ENCODE measurements at places on chromosomes 5 and 9. TPM values are rescaled to one million over a fixed set of nuclear protein-coding genes. Genes with fewer than 3 reads are reported as not detected.
A peak's percentile ranks its signal among the peaks of the same experiment; 100 is the strongest.

DNA sequence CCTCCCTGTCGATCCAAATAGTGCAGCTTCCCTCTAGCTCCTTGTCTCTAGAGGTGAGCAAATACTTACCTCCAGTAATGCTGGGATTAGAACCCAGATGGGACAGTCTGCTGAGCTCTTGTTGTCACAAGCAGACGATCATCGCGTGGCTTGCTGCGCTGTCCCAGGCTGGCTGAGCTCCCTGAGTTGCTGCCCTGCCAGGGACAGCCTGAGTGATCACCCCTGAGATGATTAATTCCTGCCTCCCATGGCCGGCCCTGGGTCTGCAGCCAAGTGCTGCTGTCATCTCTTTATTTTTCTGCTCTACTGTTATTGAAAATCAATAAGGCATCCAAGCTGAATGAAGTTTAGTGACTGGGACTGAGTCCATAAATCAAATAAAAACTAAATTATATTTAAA, 94.0 kb upstream of the ALDH1B1 start:
- no peaks in the 10 kb centered on the region for H3K27me3 ChIP-seq
- H3K4me1 ChIP-seq, result no peaks in the 10 kb centered on the region
- H3K36me3 ChIP-seq, result no peaks in the 10 kb centered on the region
- DNase-seq, result no peak
- no peak overlapping the region for H3K27ac ChIP-seq

DNA sequence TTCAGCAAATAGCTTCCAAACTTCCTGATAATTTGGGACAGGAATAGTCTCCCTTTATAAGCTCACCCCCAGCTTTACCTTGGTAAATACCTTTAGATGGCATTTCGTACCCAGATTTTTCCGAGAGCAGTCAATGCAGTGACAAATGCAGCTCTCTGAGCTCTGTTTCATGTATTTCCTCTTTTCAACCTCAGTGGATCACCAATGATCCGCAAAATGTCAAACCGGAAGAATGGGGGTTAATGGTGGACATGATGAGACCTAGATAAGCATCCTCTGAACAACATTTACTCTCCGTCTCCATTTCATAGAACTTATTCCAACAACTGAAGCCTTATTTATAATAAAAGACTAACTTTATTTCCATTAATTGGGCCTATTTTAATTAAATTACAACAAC, 227.3 kb downstream of the MCTP1 start:
- no peaks in the 10 kb centered on the region for H3K36me3 ChIP-seq
- no peaks in the 10 kb centered on the region for H3K27me3 ChIP-seq
- no peak overlapping the region for H3K4me3 ChIP-seq
- no peak for DNase-seq

DNA sequence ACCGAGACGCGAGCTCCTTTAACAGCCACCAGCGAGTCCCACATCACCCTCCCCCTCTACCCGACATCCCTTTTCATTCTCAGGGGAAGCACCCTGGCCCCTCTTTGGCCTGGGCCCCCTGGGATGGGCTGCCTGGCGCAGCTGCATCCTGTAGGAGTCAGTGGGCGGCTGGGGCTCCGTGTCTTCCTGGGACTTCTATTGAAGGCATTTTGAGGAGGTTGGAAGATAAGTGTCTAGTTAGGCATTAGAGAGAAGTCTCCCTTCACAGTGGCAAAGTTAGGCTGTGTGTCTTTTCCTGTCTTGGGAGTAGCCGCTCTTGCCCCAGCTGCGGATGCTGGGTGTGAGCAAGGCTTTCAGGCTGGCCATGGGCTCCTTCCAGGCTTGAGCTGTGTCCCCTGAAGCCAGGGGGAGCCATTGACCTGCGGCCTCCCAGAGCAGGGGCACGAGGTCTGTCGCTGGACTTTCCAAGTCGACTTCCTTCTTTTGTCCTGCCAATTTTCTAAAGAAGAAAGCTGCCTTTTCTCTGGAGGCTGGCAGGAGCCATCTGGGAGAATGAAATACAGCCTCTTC, 18.6 kb upstream of the NKD2 start:
- no peak for DNase-seq
- H3K27ac ChIP-seq, result no peak overlapping the region
- H3K27me3 ChIP-seq, result no peaks in the 10 kb centered on the region
- no peak overlapping the region for H3K4me3 ChIP-seq
- no peaks in the 10 kb centered on the region for H3K36me3 ChIP-seq
- H3K4me1 ChIP-seq, result no peaks in the 10 kb centered on the region

DNA sequence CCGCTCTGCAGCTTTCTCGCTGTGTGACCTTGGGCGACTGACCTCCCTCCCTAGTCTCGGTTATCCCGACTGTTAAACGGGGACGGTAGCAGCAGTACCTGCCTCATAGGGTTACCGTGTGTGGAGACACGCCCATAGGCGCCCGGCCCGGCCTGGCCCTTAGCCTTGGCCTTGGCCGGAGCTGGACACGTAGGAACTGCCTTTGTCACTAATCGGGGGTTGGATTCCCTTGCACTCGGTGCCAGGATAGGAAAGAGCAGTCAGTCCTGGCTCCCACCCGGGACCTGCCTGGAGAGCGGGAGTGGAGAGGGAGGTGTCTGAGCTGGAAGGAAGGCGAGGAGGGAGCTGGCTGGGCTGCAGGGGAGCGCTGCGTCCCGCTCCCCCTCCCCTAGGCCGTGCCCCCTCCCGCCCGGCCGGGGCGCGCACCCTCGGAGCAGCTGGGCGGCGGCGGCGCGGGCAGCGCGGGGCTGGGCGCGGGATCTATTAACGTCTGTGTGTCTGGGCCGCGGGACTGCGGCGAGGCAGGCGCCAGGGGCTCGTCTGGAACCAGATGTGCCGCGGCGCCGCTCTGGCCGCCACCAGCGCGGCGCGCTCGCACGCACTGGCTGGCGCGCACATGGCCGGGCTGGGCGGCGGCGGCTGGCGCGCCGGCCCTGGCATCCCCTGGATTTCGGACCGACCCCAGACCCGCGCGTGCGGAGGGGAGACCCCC, 31.7 kb downstream of the PRRX2 start:
- DNase-seq, result no peak
- H3K4me3 ChIP-seq, result peak overlapping the region; percentile 25
- H3K4me1 ChIP-seq, result no peaks in the 10 kb centered on the region
- H3K27me3 ChIP-seq, result no peaks in the 10 kb centered on the region

GRCh38 chr5:34574936-34575467, 81.1 kb upstream of the RAI14 start:
- no peaks in the 10 kb centered on the region for H3K27me3 ChIP-seq
- H3K36me3 ChIP-seq, result no peaks in the 10 kb centered on the region
- no peak for DNase-seq
- H3K4me1 ChIP-seq, result no peaks in the 10 kb centered on the region
- H3K27ac ChIP-seq, result no peak overlapping the region
- H3K4me3 ChIP-seq, result no peak overlapping the region

DNA sequence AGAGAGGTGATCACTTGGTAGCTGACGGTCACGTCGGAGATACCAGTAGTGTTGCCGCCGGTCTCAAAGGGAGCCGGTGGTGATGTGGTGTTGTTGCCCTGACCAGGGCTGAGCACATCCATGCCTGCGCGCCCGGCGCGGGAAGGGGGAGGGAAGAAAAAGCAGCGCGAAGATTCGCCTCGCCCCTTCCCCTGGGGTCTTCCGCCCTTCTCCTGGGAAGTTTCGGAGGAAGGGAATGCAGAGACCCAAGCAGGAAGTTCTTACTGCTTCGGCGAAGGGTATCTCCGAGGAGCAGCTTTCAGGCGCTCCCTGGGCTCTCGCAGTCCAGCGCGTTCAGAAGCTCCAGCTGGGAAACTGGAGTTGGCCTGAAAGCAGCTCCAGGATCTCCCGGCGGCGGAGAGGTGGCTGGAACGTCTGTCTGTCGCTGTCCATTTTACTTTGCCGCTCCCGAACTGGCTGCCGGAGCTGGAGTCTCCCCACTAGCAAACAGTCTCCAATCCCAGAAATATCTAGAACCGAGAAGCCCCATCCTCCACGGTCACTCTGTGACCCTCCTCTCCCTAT, 565 bp downstream of the HTR1A start:
- DNase-seq, result no peak
- H3K4me3 ChIP-seq, result no peak overlapping the region
- peaks cover 22% of the 10 kb centered on the region for H3K27me3 ChIP-seq
- H3K27ac ChIP-seq, result no peak overlapping the region
- H3K36me3 ChIP-seq, result no peaks in the 10 kb centered on the region

DNA sequence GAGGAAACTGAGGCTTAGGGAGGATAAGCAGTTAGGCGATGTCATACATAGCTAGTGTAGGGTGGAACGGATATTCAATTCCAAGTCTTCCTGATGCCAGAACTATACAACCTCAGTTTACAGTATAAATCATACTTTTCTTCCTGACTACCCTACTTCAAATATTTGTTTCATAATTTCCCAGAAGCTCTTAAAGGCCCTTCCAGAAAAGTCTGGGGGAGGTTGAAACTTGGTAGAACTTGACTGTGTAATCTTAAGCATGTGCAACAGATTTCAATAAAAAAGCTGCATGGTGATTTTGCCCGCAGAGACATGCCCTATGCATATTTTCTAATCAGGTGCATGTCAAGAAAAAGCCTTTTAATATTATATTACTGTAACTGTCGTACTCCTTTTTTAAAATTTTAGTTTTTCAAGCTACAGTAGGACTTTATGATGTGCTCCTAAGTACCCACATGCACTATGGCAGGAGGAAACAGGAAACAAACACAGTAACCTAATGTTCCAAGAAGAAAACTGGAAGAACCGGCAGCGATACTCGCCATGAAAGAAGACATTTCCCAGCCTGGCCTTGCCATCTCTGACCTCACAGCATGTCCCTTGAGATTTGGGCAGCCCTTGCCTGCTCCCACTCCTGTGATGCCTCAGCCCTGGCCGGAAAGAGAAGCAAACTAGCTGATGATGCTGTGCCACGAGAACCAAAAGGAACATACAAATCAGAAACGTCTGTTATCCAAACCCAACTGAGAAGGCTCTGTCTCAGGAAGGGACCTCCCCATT, 266.0 kb downstream of the EFNA5 start:
- no peaks in the 10 kb centered on the region for H3K4me1 ChIP-seq
- H3K4me3 ChIP-seq, result no peak overlapping the region
- no peaks in the 10 kb centered on the region for H3K27me3 ChIP-seq

DNA sequence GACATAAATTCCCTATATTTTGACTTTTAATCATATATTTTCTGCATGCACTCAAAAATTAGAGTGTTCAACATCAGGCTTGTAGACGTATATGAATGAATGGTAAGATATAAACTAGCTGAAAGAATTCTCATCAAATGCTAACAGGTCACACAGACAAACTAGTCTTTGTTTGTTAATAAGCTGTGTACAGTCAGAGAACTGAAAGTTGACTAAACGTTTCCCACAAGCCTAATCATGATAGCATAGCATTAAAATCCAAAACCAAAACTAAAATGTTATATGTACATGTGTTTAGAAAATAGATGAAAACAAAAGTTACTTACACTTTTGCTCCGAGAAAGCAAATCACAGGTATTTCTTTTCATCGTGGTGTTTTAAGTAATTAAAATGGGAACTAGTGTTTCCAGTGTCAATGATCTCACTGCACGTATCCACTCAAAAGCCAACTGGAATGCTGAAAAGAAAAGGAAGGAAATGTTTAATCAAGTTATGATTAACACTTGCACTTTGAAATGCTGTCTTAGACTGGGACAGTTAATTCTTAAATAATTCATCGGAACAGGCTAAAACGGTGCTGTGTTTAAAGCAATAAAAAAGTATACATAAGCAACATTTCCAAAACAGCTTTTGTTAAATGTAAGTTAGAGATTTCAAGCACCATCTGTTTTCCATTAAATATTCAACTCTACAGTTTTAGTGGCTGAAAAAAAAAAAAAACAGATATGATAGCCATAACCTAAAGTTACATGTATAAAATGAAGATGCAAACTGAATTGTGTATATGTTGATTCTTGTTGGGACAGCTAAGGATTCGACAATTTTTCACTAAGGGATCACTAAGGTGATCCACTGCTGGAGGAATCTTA, 291.9 kb upstream of the PDE4D start:
- H3K4me3 ChIP-seq, result no peak overlapping the region
- DNase-seq, result no peak
- H3K27ac ChIP-seq, result no peak overlapping the region
- no peaks in the 10 kb centered on the region for H3K36me3 ChIP-seq
- H3K4me1 ChIP-seq, result no peaks in the 10 kb centered on the region
- no peaks in the 10 kb centered on the region for H3K27me3 ChIP-seq

GRCh38 chr9:79221084-79221483, 350.7 kb upstream of the TLE4 start:
- no peak for DNase-seq
- H3K27me3 ChIP-seq, result no peaks in the 10 kb centered on the region
- no peaks in the 10 kb centered on the region for H3K36me3 ChIP-seq
- no peak overlapping the region for H3K4me3 ChIP-seq

DNA sequence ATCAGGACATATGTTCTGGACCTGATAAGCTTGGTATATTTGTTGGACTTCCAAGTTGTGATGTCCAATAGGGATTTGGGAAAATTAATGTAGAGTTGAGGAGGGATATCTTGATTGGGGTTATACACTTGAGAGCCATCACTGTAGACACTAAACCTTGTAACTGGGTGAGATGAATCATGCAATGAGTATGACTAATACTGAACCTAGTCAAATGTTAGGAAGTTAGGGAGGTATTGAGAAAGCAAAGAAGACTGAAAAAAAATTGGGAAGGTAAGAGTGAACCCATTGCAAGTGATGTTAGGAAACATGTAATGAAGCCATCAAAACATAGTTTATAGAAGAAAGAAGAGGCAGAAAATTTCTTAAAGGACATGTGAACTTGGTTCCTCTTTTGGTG, 668.4 kb upstream of the CDH9 start:
- no peaks in the 10 kb centered on the region for H3K27me3 ChIP-seq
- H3K4me1 ChIP-seq, result no peaks in the 10 kb centered on the region
- no peak for DNase-seq
- H3K36me3 ChIP-seq, result no peaks in the 10 kb centered on the region
- H3K27ac ChIP-seq, result no peak overlapping the region

- no peak overlapping the region for H3K27ac ChIP-seq
- H3K27me3 ChIP-seq, result no peaks in the 10 kb centered on the region
- H3K4me1 ChIP-seq, result no peaks in the 10 kb centered on the region
- H3K4me3 ChIP-seq, result no peak overlapping the region
Observed at GRCh38 chr5:52073993-52074689, 690.9 kb downstream of the ISL1 start.

- H3K36me3 ChIP-seq, result no peaks in the 10 kb centered on the region
- H3K27me3 ChIP-seq, result no peaks in the 10 kb centered on the region
- H3K27ac ChIP-seq, result no peak overlapping the region
- no peak overlapping the region for H3K4me3 ChIP-seq
Observed at GRCh38 chr5:108420755-108421154, 38.9 kb upstream of the FBXL17 start.

LCNL1 gene
- total RNA-seq, result 0.41 TPM

FUBP3 gene
- total RNA-seq, result 40.4 TPM

TRIM41 gene
- 28.3 TPM for total RNA-seq

GRXCR2 gene
- total RNA-seq, result not detected

Data from prostate gland (tissue), 2 donors.